ENCODE measurements at places on chromosomes 6 and 20. TPM values are rescaled to one million over a fixed set of nuclear protein-coding genes. Genes with fewer than 3 reads are reported as not detected.

Gene SLC22A1
- 0.99 TPM for total RNA-seq

DNA sequence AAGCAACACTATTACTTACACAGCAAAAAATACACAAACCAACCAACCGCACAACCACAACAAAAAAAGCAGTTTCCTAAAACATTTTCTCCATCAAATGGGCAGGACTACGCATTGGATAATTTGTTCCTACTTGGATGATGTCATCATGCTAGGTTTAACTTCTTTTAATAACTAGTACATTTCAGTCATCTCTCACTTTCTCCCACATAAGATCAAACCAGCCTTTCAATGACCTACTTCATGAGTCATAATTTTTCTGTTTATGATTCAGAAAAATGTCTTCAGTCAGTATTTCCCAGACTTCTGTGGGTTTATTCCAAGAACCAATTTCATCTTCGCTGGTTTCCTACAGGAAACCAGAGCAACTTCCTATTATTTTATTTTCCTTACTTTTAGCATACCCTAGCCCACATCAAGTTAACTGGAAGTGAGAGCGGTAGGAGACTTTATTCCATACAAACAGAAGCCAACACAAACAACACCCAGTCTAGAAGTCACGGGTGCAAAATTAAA lies 134.2 kb downstream of the GMDS start:
- no peak for DNase-seq

- DNase-seq = peak; percentile 34
Observed at GRCh38 chr6:16972535-16972934, 129.3 kb upstream of the STMND1 start.

DNA sequence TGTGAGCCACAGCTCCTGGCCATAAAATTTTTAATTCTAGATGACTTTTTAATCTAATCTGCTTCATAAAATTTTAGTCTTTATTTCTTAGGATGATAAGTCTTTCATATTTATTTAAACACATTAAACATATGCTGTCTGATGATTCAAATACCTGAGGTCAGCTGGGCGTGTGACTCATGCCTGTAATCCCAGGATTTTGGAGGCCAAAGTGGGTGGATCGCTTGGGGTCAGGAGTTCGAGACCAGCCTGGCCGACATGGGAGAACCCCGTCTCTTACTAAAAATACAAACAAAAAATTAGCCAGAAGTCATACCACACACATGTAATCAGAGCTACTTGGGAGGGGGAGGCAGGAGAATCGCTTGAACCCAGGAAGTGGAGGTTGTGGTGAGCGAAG lies 53.1 kb downstream of the RBM24 start:
- DNase-seq = no peak

DNA sequence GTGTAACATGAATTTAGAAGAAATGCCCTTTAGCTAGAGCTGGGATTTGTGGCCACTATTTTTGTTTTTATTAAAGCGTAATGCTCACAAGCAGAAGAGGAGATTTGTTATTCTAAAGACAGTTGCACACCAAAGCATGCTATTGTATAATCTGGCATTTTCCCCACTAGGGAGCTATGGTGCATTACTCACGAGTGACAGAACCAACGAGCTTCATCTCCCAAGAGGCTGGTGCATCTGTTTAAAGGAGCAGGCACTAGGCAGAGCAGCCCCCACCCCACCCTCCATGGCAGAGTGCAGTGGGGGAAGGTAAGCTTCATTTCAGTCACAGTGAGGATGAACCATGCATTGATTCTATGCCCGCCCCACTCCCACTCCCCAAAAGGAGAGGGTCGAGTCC lies 287.3 kb upstream of the TSHZ2 start:
- no peak for DNase-seq
